GM18507 (cell line): ENCODE measurements at places on chromosomes 13 and 19.

GRCh38 chr13:32804673-32805230, 211.5 kb upstream of the KL start:
- DNase-seq: no peak

DNA sequence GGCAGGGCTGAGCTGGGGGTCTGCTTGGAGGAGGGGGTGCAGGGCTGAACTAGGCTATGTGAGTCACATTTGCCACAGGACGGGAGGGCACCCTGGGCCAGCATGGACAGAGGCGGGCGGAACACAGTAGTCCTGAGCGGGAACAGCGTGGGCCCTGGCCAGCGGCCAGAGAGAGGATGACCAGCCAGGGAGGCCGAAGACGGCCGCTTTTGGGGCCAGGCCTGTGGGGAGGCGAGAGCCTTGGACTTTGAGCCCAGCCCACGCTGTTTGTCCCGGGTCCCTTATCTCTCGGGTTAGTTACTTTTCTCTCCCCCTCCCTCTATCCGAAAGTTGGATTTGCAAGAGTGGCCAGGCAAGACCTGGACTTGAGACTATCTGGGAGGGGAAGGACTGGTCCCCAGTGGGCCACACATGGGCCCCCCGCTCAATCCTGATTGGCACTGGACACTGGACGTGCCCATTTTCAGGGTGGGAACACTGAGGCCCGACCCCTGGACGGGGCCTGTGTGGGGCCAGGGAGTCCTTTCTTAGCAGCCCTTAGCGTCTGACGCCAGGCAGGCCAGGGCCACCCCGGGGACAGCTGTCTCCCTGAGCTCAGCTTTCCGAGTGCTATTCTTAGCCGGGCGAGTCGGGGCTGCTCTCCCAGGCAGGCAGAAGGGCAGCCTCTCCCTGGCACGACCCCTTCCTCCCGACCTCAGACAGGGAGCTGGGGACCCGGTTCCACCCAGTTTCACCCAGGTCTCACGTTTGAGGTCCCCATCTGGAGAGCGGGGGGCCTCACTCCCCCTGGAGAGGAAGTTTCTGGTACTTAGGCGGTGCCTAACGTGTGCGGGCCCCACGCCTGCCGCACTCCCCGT, 833 bp downstream of the GAMT start:
- DNase-seq: no peak

DNA sequence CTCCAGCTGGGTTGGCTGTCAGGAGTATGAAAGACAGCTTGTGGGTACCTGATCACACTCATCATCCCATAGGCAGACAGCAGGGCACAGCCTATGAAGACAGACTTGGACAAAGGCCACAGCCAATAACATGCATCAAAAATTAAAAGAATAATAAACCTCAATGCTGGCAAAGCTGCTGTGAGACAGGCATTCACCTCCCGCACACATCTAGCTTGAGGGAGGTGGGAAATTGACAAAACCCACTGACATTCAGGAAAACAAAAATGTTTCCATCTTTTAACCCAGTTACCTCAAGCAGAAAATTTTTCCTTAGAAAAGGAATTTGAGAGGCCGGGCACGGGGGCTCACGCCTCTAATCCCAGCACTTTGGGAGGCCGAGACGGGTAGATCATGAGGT, 14.4 kb downstream of the IL12RB1 start:
- no peak for DNase-seq

- no peak for DNase-seq
These were observed 78.9 kb downstream of the ZNF100 start for GRCh38 chr19:21688464-21688863.

DNA sequence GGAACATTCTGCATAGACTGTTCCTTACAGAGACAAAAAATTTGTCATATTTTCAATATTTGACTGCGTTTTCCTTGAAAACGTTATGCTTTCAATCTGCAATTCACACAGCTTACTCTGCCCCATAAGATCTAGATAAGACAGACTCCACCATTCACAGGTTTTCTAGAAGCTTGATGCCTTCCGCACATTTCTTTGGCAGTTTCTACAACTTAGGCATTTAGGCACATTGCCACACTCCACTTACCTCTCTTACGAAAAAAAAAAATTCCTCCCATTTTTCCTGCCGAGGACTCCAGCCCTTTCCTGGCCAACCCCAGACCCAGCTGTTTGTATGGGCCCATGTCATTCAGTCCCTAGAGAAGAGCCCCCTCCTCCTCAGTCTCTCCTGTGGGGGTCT, 11.2 kb downstream of the ATP12A start:
- no peak for DNase-seq

DNA sequence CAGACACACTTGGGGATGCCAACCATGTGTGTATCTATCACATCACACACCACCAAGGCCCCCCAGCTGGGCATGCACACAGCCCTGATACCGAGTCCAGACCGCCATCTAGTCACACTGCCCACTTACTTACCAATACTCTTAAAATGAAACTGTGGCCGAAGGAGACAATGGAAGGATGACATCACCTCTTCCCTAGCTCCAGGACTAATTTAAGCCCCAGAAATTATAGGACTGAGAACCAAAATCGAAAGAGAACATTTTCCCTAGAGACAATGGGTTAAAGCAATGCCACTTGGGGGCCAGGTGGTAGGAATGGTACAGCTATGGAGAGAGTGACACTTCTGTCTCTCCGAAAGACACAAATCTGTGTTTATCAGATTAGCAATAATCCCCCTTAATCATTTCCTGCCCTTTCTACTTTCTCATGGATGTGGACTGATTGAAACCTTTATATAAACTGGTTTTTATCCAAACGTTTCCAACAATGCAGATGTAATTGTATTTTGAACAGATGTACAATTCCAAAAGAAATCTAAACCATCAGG, 663 bp upstream of the GGACT start:
- no peak for DNase-seq

GRCh38 chr19:38648769-38649304, 1.4 kb downstream of the ACTN4 start:
- DNase-seq: no peak

GRCh38 chr13:46587807-46588418, 34.9 kb downstream of the LRCH1 start:
- no peak for DNase-seq

- DNase-seq: no peak
These were observed 37.5 kb downstream of the ZNF557 start for GRCh38 chr19:7106711-7107657.

DNA sequence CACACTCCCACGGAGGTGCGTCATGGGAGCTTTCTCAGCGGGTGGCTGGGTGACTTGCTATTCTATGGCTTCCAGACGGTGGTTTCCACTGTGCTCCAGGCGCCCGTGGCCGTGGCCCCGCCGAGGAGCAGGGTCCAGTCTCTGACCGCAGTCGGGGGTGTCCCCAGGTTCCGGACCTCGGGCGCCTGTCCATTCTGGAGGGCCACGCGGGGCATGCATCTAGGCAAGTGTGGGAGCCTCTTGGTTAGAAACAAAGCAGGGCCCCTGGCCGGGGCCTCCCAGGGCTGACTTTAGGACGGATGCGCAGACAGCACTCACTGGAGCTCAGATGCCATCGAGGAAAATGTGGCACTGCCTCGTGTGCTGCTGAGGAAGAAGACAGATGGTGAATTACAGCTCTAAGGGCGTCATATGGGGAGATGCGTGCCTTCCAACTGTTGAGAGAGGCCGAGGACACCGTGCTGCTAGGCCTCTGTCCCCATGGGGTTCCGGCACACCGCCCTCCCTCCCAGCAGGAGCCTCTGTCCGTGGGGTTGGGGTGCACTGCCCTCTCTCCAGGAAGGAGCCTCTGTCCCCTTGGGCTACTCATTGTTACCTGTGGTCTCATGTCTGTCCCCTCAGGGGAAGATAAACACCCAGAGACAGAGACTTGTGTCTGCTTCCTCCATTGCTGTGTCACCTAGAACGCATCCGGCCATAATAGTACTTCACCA, 38.1 kb downstream of the TMEM255B start:
- DNase-seq: no peak

DNA sequence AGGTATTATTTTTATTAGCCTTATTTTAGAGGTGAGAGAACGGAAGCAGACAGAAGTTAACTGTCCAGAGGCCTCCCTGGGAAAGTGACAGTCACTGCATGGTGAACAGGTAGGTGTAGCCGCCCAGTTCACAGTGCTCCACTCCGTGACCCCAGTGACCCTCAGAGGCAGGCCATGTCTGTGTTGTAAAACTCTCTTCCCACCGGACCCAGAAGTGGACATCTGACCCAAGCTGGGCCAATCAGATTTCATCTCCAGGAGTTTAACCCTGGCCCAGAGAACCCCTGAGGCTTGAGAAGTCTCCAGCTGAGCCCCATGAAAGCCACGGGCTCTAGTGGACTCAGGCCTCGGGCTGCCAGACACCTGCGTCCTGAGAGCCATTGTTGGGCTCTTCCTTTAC, 83.6 kb upstream of the FARP1 start:
- no peak for DNase-seq

DNA sequence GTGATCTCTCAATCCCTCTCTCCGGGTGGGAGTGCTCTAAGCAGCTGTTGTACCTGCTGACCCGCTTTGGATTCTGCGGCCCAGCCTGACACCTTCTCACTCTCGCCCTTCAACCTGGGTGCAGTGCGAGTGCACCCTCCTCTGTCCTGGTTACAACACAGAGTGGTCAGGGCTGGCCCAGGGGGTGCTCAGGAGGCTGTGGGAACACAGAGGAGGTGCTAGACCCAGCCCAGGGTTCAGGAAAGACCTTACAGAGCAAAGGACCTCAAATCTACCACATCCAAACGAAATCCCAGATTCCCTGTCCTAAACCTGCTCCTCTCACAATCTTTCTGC, 23.7 kb downstream of the ZNF175 start:
- DNase-seq: no peak

DNA sequence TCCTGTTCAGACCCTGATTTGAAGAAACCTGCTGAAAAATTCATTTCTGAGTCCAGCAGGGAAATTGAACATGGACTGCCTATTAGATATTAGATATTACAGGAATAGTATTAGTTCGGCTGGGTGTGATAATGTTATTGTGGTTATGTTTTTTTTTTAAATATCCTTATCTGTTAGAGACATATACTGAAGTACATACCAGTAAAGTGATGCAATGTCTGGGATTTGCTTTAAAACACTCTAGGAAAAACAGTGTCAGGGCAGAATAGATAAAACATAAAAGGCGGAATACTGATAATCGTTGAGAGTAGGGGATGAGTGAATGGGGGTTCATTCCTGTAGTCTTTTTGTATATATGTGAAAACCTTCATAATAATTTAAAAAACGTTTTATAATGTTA, 28.7 kb upstream of the AMER2 start:
- no peak for DNase-seq

DNA sequence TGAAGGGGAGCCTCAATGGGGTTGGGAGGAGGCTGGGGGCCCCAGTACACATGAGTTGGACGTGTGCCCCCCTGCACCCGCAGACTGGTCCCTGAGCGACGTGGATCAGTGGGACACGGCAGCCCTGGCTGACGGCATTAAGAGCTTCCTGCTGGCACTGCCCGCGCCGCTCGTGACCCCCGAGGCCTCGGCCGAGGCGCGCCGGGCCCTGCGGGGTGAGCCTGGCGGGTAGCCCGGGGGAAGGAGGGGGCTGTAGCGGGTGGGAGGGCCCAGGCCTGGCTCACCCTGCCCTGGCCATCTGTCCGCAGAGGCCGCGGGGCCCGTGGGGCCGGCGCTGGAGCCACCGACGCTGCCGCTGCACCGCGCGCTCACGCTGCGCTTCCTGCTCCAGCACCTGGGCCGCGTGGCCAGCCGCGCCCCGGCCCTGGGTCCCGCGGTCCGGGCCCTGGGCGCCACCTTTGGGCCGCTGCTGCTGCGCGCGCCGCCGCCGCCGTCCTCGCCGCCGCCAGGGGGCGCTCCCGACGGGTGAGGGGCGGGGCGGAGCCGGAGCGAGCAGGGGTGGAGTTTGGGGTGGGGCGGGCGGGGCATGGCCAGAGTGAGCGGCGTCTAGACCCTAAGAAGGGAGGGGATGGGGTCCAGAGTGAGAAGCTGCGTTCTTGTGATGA, 8.1 kb downstream of the PIK3R2 start:
- peak; percentile 87 for DNase-seq

DNA sequence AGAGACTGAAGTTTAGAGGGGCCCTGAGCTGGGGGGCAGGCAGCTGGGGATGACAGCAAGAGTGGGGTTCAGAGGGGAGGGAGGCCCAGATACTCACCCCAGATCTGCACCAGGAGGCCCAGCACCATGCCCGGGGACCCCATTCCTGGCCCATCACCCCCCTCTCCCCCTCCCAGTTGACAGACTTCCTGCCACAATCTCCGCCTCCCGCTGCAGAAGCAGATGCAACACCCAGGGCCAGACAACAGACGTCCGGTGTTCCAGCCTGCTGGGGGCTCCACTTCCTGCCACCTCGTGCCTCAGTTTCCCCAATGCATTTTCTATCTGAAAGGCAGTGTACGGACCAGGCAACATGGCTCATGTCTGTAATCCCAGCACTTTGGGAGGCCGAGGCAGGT, at the start of gene TMIGD2:
Gene TMIGD2 (minus strand): TSS at position 147 of the 398 bp plus-strand sequence. CDS start 4 bp downstream, at position 143.
- no peak for DNase-seq

- DNase-seq: no peak
These were observed 5.2 kb downstream of the FAM124A start for GRCh38 chr13:51227404-51227803.

DNA sequence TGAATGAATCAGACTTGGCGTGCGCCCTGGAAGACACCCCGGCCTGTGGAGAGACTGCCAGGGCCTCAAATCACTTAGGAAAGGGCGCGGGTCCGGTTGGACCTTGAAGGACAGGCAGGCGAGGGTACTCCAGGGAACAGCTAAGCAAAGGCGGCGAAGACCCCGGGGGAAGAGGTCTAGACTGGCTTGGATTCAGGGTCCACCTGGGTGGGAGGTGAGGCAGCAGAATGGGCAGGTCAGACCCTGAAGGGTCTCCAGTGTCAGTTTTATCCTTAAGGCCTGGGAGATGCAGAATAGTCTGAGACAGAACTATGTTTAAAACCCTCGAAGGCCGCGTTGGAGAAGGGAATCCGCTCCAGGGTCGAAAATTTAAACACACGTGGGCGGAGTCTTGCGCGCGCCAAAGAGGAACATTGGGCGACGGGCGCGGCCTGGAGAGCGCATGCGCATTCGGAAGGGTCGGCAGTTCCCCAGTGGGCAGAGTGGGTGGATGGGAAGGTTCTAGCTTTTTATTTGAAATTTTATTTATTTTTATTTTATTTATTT, 567 bp upstream of the SMG9 start:
- DNase-seq: no peak

DNA sequence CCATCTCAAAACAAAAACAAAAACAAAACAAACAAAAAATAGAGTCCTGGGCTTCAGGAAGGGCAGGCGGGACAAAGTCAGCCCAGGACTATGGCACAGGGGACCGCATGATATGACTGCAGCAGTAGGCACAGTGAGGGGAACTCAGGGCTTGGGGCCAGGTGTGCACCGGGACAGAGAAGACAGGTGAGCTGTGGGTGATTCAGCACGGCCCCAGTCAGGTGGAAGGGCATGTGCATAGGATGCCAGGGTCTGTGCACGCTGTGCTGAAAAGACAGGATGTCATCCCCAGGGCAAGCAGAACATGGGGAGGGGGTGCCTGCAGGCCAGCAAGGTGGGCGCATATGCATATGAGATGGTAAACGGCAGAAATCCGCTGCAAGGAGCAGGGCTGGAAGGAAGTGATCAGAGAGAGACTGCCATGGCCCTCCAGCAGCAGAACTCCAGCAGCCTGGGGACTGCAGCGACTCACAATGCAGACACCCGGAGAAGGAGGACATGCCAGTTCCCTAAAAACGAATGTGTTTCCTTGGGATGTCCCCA, 15.0 kb downstream of the EPS15L1 start:
- no peak for DNase-seq

- DNase-seq: no peak
These were observed 35.3 kb upstream of the RFC3 start for GRCh38 chr13:33782631-33783030.

- no peak for DNase-seq
These were observed 379.7 kb downstream of the OLFM4 start for GRCh38 chr13:53408306-53408705.
